Activated CD8-positive, alpha-beta memory T cell treated with anti-CD3 and anti-CD28 coated beads, Interleukin-2, amount 50 U/mL, for 48 hours (primary cell): ENCODE measurements at places on chromosomes 16 and 17.

- no peak for DNase-seq
Observed at GRCh38 chr16:48862087-48862532, 252.1 kb upstream of the N4BP1 start.

GRCh38 chr17:65467156-65467555, 94.3 kb downstream of the AXIN2 start:
- DNase-seq, result no peak

- no peak for DNase-seq
Observed at GRCh38 chr17:55417411-55418268, 4.0 kb downstream of the MMD start.

DNA sequence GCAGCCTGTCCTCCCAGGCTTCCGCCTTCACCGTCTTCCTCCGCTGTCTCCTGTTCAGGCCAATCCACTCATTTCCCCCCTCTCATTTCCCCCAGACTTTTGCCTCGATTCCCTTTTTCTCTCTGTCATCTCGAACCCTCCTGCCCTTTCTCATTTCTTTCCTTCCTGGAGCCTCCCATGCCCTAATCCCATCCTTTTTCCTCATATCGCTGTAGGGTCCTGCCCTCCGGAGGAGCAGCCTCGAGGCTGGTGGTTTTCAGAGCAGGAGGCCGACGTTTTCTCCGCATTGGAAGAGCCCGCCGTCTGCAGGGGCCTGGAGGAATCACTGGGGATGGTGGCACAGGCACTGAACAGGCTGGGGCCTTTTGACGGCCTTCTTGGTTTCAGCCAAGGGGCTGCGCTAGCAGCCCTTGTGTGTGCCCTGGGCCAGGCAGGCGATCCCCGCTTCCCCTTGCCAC, 597 bp downstream of the OVCA2 start:
- no peak for DNase-seq

GRCh38 chr17:12341328-12341727, 320.7 kb downstream of the MAP2K4 start:
- no peak for DNase-seq

DNA sequence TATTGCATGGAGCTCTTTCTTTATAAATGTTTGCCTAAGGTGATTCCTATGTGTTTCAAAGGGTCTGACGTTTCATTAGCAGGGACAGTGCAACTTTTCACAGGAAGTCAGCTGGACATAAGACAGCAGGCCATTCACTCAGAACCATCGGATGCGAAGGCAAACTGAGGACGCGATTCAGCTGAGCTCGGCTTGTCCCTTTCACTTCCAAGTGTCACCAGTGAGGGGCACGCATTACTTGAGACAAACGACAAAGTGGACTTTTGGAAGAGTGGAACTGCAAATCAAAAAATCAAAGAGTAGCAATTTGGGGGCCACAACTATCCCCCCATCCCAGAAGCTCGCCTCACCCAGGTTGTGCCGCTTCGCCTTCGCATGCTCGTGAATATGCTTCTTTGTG, 14.6 kb downstream of the USP22 start:
- no peak for DNase-seq

- no peak for DNase-seq
Observed at GRCh38 chr16:10846213-10846998, 27.8 kb upstream of the TVP23A start.

DNA sequence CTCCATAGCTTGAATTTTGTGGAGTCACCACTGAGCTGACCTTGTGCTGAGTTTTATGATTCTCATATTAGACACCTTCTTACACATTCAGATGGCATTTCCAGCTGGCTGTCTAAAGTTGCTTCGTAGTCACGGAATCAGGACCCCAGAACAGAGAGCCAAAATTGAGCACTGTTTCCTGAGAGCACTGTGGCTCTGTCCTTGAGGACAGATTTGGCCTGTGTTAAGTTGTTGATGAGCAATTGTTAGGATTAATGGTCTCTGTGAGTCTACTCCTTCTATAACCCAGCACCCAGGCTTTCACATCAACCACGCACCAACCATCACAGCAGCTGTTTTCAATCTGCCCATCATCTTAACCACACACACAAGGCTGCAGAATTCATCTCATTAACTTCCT, 277.5 kb upstream of the HSBP1 start:
- no peak for DNase-seq

DNA sequence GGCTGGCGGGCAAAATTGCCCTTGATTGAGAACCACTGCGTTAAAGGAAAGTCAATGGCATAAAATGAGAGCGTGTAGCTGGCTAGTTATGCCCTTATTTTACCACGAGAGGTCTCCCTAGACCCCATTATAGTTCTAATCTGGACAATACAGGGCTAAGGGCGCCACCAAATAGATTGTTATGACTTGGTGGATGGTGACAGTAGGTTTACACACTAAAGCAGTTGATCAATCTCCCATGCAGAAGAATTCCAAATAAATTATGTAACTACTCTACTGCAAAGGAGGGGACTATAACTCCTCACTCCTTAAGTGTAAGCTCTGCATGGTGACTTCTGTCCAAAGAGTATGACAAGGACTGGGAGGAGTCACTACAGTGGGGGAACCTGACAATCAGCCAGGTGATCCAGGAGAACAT, 20.4 kb upstream of the YPEL2 start:
- no peak for DNase-seq

DNA sequence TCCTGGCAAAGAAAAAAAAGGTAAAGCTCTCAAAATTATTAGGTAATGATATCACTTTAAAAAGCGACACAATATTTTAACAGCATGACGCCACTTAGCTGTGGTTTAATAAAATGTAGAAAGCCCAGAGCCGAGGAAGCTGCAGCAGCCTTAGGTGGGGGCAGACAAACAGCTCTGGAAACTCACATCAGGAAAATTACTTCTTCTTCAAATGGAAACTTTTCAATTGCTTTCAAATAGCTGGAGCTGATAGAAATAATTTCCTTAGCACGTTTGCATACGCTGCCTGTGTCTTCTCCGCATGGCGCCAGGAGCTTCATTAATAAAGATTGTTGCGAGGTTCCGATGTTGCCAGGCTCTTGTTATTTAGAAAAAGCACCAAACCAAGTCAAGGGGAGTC, 835.3 kb upstream of the EEF2KMT start:
- no peak for DNase-seq

DNA sequence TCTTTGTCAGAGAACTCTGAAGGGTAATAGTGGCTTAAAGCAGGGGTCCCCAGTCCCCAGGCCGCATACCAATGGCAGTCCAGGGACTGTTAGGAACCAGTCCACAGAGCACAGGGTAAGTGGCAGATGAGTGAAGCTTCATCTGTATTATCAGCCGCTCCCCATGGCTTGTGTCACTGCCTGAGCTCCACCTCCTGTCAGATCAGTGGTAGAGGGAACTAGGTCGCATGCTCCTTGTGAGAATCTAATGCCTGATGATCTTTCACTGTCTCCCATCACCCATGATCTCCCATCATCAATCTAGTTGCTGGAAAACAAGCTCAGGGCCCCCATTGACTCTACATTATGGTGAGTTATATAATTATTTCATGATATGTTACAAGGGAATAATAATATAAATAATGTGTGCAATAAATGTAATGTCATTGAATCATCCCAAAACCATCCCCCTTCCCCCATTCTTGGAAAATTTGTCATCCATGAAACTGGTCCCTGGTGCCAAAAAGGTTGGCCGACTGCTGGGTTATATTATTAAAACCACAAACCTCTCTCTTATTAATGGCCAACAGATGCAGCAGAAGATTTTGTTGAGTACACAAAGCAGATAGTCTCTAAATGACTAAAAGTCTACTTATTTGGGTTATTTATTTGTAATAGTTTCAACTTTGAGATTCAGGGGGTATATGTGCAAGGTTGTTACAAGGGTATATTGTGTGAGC, 782.7 kb downstream of the CDH11 start:
- no peak for DNase-seq

DNA sequence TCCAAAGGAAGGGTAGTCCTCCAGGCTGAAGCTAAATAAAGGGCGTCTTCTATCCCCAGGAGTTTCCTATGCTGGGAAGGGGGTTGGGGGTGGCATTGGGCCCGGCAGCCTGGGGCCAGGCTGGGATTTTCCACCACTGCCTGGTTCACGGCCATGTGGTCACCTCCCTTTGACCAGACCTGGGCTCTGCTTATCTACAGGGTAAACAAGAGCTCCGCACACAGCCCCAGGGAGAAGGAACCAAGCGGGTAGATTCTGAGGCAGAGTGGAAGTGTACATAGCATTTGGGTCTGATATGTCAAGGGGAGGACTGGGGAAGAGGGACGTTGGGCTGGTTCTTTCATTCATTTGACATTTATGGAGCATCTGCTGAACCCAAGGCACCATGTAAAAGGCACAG, 27.2 kb upstream of the TMEM220 start:
- no peak for DNase-seq

DNA sequence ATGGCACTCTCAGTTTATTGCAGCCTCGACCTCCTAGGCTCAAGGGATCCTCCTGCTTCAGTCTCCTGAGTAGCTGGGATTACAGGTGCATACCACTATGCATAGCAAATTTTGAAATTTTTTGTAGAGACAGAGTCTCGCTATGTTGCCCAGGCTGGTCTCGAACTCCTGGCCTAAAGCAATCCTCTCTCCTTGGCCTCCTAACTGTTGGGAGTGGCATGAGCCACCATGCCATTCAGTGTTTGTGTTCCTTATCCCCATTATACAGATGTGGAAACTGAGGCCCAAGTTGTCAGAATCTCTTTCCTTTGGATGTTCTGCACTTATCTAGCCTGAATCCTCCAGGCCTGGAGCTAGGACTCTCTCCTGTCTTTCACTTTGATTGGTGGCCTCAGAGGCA, 40.8 kb upstream of the NKD1 start:
- no peak for DNase-seq

DNA sequence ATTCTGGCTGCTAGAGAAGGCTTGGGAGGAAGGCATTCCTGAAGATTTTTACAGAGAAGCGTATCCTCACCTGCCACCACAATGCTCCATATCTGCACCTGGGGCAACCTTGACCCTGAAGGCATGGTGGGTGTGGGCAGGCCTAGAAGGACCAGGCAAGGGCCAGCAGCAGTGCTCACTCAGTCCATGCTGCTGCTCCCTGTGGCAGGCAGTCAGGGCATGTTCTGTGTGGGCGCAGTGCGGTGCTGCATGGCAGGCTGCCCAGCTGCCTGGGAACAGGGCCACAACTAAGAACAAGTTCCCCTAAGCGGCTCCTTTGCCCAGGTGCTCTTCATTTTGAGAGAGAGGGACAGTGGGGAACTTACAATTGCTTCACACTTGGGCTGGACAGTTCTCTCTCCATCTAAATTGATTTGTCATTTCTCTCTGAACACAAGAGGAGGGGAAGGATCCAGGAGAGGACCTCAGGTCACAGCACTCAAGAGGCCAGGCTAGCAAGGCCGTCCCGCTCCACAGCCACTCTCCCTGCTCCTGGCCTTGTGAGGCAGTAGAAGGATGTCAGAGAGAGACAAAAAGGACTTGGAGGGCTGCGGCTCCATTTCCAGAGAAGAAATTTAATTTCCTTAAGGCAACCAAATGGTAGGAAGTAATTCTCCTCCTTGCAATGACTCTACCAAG, 158.8 kb downstream of the AATF start:
- no peak for DNase-seq

GRCh38 chr17:50049636-50050035, 6.3 kb upstream of the ITGA3 start:
- DNase-seq, result no peak

GRCh38 chr17:73824321-73824720, 180.1 kb upstream of the SDK2 start:
- DNase-seq, result no peak

- DNase-seq, result no peak
Observed at GRCh38 chr17:59151006-59151405, 4.0 kb downstream of the SKA2 start.

DNA sequence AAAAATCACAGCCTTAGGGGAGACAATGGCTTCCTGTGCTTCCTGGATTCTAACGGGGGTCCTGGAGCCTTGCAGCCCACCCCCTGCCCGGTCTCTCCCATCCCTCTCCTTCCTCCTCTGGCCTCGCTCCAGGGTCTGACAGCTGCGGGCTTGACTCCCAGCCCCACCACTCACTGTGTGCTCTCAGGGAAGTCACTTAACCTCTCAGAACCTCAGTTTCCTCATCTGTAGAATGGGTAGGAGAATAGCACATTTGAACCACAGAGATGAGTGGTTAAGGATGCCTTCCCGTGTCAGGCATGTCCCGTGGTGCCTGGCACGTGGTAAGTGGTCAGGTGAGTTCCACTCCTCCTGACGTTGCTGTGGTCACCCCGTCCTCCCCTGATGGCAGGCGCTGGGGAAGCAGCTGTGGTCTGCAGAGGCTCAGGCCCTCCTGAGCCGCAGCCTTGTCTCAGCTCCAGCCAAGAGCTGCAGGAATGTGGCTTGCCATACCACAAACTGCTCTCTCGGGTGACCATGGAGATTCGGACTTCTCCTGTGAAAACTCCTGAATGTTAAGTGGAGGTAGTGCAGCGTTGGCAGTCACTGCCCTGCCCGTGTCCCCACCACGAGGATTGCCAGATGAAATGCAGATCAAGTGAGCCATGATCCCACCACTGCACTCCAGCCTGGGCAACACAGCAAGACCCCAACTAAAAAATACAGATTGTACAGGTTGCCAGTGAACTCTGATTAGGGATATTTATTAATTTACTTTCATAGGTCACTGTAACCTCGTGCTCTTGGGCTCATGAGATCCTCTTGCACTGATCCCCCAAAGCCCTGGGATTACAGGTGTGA, 85.7 kb downstream of the NT5M start:
- no peak for DNase-seq

DNA sequence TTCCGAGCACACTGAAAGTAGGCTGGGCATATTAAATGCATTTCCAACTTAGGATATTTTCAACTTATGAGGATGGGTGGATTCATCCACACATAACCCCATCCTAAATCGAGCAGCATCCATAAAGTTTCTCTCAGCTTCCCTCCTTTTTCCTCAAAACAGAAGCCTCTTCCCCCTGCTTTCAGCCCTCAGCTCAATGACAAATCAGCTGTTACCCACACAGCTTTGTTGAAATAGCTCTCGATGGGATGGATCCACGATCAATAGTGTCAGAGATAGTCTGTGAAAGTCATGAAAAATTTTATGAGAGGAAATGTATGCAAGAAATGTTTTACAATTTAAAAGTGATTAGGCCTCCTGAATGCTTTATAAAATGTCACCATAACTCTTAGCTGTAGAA, 2.5 kb downstream of the DHX33 start:
- no peak for DNase-seq

GRCh38 chr17:61251939-61252865, 147.4 kb upstream of the TBX2 start:
- DNase-seq, result no peak

DNA sequence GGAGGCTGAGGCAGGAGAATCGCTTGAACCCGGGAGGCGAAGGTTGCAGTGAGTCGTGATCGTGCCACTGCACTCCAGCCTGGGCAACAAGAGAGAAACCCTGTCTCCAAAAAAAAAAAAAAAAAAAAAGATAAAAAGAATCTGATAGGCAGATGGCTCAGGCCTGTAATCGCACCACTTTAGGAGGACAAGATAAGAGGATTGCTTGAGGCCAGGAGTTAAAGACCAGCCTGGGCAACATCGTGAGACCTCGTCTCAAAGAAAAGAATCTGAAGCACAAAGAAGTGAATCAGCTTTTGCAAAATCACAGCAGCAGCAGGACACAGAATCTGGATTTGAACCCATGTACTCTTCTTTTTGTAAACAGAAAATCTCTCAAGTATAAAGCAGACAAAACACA, 7.6 kb downstream of the NOB1 start:
- no peak for DNase-seq
